CD4-positive, alpha-beta memory T cell (primary cell): ENCODE measurements at places on chromosomes 1 and 21.

DNA sequence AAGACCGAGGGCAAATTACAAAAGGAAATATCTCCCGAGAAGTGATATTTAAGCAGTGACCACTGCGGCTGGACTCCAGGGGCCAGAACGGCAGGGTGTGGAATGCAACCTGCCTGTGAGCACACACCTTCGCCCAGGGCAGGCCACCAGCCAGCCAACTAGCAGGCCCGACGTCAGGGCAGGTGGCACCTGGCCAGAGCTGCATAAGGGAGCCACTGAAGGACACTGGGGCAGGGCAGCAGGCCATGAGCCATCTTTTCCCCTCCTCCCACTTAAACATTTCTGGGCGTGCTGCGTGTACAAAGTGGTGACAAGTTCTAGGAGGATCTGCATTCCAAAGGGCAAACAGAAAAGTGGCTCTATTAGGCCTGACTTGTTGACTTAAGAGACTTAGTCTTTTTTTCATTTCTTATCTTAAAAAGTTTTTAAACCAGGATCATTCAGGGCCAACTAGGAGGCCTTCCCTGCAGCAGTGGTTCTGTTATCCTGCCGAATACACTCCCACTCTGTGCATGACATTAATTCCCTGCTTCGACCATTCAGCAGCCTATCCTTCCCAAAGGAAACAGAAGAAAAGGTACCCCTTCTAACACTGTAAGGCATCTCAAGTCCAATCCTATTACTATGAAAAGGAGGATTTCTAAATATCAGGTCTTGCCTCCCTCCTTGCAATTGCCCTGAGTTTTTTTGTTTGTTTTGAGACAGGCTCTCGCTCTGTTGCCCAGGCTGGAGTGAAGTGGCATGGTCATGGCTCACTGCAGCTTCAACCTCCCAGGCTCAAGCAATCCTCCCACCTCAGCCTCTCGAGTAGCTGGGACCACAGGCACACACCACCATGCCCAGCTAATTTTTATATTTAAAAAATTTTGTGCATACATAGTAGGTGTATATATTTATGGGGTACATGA, 96.3 kb downstream of the BCAR3 start:
- DNase-seq: no peak

DNA sequence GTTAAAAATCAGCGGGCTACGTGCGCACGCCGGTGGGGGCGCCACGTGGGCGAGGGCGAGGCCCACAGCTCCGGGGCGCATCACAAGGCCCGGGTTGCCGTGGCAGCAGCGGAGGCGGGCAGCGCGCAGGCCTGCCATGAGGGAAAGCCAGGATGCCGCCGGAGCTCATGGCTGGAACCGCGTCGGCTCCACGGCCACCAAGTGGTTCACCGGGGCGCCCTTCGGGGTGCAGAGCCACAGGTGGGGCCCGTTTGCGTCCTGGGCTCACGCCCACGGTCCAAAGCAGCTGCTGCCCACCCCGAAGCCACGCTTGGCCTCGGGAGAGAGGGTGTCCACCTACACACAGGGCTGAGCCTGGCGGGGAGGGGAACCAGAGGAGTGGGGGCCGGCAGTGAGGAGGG, 4.9 kb upstream of the TTC22 start:
- DNase-seq: no peak

DNA sequence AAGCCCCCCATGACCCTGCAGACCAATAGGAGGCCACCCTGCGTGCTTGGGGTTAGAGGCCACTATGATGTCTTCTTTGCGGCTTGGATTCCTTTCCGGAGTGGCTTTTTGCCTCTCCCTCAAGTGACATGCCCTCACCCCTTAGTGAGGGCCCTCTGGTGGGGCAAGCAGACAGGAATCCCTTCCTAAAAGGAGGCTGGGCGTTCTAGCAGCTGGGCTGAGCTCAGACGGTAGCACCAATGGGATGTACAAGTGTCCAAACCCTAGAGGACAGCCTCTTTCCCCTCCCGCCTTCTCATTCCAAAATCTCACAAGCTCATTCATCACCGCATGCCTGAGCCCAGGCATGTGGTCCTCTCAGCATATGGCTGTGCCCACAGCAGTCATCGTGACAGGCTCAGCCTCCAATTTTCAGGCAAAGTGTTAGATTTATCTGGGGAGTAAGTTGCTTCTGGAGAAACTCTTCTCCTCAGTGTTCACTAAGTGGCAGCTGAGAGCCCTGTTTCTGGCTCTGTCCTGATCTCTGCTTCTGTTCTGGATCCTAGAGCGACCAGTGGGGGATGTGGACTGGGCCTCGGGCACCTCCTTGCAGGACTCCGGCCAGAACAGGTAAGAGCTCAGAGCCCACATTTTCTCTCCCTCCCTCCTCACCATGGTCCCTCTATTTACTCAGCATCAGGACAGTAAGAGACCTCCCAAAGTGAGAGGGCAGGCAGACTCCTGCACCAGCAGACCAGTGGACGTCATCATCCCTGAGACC, 4.8 kb downstream of the KIAA1614 start:
- no peak for DNase-seq

GRCh38 chr1:163897412-163898155, 575.8 kb downstream of the NUF2 start:
- no peak for DNase-seq

GRCh38 chr21:41583274-41583790, 75.4 kb upstream of the TMPRSS2 start:
- DNase-seq: no peak

DNA sequence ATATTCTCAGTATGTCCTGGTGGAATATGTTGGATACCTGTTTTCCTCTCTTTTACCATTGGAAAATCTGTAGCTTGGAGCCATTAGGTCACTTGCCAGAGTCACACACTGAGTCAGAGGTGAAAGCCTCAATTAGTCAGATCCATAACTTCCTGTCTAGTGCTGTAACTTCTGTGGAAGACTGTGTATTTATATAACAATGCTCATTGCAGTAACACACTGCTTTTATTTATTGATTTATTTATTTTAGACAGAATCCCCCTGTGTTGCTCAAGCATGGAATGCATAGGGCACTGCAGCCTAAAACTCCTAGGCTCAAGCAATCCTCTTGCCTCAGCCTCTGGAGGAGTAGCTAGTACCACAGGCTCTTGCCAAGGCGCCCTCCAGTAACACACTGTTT, 1.3 kb upstream of the DOCK7 start:
- DNase-seq: no peak

GRCh38 chr1:29461115-29461739, 224.9 kb downstream of the PTPRU start:
- no peak for DNase-seq

DNA sequence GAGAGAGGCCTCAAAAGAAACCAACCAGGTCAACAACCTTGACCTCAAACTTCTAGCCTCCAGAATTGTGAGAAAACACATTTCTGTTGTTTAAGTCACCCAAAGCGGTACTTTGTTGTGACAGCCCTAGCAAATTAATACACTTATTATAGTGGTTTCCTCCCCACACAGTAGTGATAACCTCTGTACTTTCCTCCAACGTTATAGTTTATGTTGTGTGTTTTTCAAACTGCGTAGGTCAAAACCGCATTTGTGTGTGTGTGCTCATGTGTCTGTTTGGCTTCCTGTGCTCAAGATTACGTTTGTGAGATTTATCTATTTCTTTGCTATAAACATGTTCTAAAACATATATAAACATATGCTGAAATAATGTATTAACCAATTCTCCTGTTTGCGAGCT, 667.8 kb upstream of the USP24 start:
- no peak for DNase-seq

- DNase-seq: no peak
Observed at GRCh38 chr1:213568929-213569815, 418.6 kb upstream of the PROX1 start.

DNA sequence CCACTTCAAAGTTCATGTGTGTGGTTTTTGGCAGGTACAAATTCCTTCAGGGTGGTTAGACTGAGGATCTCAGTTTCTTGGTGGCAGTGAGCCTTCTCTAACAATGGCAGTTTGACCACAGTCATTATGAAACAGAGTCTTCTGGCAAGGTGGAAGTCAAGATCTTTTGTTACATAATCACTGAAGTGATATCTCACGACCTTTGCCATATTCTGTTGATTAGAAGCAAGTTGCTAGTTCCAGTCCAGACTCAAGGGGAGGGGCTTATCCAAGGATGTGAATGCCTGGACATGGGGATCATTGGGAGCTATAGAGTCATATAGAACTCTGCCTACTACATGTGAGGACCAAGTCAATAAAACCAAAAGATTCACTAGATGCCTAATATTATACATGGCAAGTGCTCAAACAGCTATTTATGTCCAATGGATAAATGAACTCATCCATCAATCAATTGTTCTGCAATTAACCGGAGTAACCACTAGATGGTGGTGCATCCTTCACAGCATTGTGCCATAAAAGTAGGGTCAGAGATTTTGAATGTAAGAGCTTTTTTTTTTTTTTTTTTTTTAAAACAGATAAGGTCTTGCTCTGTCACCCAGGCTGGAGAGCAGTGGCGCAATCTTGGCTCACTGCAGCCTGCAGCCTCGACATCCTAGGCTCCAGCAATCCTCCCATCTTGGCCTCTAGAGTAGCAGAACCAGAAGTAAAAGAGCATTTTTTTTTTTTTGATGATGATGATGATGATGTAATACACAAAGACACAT, 131.9 kb downstream of the CRB1 start:
- peak; percentile 47 for DNase-seq

DNA sequence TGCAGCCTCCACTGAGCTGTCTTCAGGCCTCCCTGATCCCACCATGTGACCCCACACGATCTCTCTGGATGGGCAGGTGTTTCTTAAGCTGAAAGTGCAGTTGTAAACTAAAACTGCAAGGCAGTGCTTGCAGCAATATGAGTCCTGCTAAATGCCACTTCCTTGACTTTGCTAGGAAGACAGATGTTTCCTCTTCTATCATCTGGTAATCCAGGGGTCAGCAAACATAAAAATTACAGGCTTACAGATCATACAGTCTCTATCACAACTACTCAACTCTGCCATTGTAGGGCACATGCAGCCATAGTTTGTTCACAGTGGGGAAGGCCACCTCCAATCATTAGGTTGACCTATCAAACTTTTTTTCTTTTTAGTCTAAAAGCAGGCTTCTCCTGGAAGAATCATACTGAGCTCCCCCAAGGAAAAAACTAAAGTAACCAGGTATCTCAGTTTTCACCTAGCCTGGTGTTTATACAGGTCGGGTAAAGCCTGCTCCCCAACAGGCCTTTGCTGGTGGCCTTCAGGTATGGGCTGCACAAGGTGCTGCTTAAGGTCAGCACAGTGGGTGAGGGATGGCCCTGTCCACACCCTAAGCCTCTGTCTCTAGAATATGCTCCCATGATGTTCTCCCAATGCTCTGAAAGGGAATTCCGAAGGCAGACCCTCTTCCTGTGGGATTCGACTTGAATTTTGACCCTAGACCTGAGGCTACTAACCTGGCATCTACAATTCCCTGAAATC, 10.8 kb downstream of the ABCA4 start:
- DNase-seq: no peak

- no peak for DNase-seq
Observed at GRCh38 chr1:77948841-77949424, 29.9 kb downstream of the FUBP1 start.

DNA sequence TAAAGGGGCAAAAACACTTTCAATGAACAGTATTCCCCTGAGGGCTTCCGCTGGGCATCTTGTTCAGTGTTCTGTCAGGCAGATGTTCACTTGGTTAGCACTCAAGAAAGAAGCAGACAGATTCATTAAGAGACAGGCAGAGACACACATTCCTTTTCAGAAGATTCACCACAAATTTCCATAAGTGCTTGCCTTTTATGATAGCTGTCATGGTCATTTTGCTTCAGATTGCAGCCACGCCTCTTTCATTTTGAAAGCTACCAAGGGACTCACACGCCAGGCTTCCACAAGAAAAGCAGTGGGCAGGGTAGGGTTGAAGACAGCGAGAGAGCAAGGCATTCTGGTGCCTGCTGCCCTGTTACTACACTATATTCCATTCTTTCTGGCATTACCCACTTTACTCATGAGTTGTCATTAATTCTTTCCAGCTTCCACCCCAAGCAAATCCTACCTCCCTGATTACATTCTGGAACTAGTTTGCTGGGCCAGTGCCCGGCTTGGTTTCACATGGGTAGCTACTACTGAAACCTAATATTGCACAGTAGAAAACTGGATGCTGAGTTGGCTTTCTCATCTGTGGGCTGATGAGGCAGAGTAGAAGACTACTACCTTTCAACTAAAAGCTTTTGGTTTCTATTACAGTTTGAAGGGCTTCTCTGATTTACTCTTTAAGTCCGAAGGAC, 91.2 kb upstream of the COL24A1 start:
- no peak for DNase-seq

DNA sequence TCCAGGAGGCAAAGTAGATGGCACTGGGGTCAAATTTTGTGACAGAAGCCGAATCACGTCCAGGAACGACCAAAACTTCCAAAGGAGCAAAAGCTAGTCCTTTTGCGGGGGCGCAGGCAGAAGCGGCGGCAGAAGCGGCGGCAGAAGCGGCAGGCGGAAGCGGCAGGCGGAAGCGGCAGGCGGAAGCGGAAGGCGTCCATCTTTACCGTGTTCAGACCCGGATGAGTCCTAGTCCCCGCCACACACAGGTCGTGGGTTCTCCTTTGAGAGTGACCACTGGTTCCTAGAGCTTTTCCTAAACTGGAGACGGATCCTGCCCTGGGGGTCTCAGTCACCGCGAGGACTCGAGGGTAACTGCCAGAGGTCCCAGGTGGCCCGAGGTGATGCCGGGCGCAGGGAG, 53.6 kb downstream of the POFUT2 start:
- DNase-seq: no peak
